Stimulated activated CD8-positive, alpha-beta memory T cell treated with anti-CD3 and anti-CD28 coated beads, Interleukin-2, amount 100 ng/mL, for 1 hour (primary cell): ENCODE measurements at places on chromosomes 6 and 20.

DNA sequence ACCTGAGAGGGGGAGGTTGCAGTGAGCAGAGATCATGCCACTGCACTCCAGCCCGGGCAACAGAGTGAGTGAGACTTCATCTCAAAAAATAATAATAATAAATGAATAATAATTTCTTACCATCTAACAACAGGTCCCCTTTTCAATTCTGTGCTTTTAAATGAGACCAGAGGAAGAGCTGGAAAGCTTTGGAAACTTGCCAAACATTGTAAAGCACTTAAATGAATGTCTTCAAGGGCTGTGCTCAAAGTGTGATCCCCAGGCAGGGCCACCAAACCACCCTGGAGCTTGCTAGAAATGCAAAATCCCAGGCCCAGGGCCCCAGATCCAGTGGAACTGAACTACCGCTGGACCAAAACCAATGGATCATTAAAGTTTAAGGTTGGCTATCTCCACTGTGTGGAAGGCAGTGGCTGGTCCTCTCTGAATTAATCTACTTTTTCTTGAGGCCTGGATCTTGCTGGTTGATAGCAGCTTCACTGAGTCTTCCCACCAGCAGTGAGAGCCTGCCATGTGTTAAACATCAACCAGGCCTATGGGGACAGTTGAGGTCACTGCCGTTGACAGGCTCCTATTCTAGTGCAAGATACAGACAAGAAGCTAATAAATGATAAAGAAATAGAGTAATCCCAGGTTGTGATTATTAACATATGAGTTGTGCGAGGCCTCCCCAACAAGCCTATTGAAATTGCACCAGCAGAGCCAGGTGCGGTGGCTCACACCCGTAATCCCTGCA lies 23.7 kb upstream of the TFAP2C start:
- DNase-seq, result no peak

- no peak for DNase-seq
These were observed 49.2 kb downstream of the ANKRD6 start for GRCh38 chr6:89482126-89482525.

DNA sequence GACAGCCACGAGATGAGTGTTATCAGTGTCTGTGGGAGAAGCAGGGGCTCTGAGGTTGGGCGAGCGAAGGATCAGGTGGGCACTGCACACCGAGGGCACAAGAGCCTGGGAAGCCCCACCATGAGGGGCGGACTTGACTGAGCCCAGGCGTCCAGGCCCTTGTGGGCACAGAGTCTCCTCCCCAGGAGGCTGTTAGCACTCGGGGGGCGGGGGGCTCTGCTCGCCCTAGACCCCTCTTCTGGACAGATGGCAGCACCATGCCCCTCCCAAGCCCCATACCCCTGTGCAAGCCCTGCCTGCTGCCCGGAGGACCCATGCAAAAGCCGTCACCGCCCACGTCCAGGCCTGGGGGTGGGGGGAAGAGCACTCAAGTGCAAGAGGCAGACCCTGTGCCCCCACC lies 21.7 kb upstream of the SLCO4A1 start:
- DNase-seq, result no peak

DNA sequence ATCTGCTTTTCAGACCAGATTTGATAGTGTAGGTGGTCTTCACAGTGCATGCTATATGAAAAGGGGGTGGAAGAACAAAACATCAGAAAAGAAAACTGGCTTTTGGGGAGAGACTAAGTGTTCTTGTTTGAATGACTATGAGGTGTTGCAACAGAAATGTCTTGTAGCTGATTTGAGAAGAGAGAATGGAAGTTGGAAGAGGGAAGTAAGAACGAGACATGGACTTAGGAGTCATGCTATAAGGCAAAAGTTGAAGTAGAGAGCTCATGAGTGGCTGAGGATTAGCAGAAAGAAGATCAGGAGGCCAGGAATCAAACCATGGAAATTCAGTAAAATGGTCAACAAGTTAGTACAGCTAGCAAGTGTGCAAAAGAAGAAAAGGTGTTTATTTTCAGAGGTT lies 32.1 kb downstream of the FNDC1 start:
- no peak for DNase-seq

DNA sequence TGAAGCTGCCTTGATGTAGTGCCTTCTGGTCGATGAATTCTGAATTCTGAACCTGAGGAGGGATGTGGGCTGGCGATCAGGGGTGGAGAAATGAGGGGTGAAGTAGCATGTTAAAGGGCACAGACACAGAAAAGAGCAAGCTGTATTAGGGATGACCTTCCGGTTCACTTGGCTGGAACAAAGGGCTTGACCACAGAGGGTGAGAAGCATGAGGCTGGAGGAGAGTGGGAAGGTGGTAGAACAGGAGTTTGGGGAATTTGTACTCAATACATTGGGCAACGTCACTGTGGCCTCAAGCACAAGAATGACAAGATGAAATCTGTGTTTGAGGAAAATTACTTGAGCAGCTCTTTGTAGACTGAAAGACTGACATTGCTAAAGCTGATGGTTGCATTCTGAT lies 155.8 kb downstream of the SOBP start:
- DNase-seq, result no peak

- DNase-seq, result no peak
These were observed 43.5 kb downstream of the TFAP2B start for GRCh38 chr6:50862176-50862575.

- no peak for DNase-seq
These were observed 38.5 kb upstream of the PTPRK start for GRCh38 chr6:128558924-128559323.

GRCh38 chr6:51893366-51893765 lies 194.0 kb downstream of the PKHD1 start:
- DNase-seq, result no peak

DNA sequence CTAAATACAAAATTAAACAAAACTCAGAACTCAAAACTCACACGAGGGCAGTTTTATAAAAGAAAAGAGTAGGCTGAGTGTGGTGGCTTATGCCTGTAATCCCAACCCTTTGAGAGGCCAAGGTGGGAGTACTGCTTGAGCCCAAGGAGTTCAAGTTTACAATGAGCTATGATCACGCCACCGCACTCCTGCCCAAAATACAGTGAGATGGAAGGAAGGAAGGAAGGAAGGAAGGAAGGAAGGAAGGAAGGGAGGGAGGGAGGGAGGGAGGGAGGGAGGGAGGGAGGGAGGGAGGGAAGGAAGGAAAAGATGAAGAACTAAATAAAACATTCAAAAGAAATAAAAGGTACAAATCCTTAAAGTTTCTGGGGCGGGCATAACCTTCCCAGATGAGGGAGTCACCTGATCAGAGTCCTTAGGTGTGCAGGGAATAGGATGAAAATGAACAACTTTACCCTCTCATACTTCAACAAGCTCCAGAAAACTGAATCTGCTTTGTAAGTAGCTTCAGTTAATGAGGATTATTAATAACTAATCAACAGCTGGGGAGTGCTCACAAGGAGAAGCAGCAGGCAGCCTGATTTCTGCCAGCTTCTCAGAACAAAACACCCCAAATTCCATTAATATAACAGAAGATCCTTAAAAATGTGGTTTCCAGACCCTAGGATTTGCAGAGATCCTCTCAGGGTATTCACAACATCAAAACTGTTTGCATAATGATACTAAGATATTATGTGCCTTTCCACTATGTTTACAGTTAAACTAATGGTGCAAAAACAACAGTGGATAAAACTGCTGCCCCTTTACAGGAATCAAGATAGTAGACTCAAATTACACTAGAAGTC lies 21.8 kb downstream of the LMBRD1 start:
- no peak for DNase-seq

GRCh38 chr6:145863988-145864616 lies 49.5 kb upstream of the FBXO30 start:
- no peak for DNase-seq

DNA sequence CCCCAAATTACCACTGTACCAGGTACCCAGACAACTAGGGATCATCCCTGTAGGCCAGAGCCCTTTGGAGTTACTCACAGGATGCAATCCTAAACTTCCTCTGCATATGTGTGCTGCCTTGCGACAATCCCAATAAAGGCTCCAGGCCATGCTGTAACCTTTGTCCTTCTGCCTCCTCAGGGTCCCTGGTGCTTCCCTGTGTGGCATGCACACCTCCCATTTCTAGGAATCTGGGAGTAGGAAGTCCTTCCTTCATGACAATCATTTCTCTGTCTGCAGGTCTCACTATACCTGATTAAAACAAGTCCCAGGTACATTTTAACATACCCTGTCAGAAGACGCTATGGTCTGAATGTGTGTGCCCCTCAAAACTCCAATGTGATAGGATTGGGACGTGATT lies 37.0 kb upstream of the MCUR1 start:
- DNase-seq, result no peak

DNA sequence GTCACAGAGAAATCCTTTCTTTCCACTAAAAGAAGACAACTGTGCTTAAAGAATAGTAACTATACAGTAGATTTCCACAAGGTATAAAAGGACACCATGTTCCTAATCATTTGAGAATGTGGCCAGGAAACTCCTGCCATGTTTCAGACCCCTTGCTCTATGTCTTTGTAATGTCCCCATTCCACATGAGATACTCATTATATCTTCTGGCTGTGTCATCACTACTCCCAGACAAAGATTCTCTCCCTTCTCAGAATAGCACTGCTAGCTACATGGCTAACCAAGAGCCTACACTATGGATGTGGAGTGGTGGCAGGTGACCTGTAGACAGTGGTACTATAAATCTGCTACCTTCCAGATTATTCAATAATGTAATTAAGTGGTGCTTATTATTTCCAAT lies 218.1 kb upstream of the MCHR2 start:
- no peak for DNase-seq

DNA sequence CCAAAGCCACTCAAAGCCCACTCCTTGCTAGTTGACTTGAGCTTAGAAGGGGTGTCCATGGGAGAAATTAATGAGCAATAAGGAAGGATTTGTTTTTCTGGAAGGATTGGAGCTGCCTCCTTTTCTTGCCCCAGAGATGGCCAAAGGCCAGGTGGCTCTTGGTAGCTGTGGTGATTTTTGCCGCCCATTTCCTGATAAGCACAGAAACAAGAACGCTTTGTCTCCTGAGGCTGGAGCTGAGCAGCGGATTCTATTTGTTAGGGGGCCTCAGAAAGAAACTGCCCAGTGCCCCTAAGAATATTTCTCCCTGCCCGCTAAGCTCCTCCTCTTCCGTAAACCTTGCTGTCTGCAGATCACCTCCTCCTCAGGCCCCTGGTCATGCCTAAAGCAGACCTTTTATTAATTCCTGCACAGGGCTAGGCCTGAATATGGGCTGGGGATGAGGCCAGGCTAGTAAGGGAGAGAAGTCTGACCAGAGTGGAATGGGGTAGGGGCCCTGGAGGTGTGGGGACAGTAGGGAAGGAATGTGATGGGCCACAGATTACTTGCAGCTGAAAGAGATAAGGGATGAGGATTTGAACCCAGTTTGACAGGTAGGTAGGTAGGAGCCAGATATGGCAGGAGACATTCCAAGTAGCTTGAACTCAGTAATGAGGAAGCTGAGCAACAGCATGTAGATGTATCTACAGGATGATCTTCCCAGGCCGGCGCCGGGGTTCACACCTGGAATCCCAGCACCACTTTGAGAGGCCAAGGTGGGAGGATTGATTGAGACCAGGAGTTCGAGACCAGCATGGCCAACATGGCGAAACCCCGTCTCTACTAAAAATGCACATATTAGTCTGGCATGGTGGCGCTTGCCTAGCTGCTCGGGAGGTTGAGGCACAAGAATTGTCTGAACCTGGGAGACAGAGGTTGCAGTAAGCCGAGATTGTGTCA lies 71.2 kb upstream of the NAA20 start:
- no peak for DNase-seq

DNA sequence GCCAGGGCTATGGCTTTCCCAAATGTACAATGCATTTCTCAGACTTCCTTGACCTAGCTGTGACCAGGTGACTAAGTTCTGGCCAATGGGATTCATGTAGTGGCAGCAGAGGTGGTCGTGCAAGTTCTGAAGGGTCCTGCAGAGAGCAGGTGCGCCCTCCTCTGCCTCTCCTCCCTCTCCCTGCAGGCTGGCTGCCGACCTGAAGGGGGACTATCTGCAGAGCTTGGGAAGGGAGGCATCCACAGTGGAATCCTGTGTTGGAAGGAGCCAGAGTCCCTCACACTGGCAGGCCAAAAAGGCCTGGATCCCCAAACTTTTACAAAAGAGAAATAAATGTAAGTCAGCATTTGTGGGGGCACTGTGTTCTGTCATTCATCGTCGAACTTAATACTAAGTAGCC lies 66.6 kb downstream of the CDH26 start:
- DNase-seq, result no peak

DNA sequence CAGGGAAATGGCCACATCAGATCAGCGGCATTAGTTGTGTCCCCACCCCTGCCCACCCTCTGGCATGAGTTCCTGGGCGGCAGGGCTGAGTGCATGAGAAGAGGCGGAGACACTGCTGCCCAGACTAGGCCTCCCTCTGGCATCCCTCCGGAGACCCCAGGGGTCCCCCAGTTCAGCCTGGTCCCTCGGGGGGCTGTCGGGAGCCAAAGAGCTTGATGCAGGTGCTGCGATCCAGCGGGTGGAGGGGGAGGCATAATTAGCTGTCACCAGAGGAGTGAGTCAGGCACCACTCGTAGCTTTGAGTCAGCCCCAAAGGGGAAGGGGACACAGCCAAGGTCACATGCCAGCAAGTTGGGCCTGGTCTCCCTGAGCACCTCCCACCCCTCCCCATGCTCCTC lies 34.5 kb downstream of the DLGAP4 start:
- no peak for DNase-seq

DNA sequence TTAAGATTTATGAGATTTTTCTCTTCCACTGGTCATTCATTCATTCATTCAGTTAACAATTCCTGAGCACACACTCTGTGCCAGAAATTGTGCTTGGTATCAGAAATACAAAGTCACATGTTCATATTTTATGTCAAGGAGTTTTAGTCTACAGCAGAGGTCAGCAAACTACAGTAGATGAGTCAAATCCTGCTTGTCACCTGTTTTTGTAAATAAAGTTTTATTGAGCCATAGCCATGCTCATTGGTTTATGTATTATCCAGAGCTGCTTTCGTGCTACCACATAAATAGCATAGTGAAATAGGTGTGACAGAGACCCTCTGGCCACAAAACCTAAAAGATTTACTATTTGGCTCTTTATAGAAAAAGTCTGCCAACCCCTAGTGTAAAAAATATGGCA lies 46.8 kb downstream of the THEMIS start:
- DNase-seq, result no peak

DNA sequence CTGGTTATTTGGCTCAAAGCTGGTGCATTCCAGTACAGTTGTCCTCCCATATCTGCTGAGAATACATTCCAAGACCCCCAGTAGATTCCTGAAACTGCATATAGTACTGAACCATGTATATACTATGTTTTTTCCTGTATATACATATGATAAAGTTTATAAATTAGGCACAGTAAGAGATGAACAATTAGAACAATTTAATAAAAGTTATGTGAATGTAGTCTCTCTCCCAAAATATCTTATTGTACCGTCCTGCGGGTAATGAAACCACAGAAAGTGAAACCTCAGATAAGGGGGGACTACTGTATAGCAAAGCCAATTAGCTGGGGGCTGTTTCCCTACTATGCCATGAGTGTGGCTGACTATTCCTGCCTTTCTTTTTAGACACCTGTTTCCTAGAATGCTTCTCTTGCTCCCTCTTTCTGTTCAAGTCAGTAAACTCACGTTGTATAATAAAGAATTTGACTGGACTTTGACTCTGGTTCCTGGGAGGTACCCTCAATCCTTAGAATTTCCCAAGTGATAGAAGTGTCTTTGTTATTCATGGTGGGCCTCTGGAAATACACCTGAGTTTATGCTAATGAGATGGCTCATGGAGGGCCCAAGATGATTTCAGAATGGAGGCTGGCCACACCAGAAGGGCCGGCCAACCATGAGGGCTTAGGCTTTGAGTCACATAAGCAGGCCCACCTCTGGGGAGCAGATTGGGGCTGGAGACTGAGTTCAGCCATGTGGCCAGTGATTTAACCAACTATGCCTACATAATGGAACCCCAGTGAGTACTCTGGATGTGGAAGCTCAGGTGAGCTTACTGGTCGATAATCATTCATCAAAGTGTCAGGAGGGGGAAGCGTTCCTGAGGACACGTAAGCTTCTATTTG lies 689 bp upstream of the BLOC1S5 start:
- no peak for DNase-seq
